Stimulated activated CD8-positive, alpha-beta memory T cell treated with anti-CD3 and anti-CD28 coated beads, Interleukin-7, amount 100 ng/mL, for 1 hour (primary cell): ENCODE measurements at places on chromosomes 2 and 18.

DNA sequence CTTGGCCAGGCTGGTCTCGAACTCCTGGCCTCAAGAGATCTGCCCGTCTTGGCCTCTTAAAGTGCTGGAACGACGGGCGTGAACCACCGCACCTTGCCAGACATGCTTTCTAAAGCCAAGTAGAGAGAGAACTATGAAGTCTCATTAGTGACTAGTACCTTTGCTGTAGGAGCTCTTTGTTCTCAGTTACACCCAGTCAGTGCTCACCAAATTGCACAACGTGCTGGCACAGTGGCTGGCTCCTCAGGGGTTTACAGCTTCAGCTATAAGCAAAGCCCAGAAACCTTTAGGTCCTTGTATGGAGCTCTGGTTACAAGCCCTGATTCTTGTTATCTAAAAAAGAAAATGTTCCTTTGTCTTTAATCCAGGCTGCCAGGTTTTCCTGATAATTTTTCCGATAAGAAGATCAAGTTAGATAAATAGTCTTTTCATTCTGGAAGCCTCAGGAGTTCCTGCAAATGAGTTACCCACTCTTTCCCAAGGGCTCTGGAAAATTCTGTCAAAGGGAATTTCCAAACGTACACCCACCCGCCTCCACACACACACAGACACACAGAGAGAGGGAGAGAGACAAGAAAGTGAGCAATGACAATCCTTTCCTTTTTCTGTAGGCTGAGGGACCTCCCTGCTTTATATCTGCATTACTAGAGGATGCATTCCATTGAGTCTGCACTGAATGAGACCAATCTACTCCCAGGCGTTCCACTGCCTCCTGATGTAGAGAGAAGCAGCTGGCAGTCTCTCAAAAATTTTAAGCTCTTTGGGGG, 100.2 kb upstream of the CSRNP3 start:
- DNase-seq: no peak

GRCh38 chr18:51192026-51192425, 5.5 kb downstream of the MEX3C start:
- DNase-seq: no peak

GRCh38 chr2:24259316-24259715, 84.5 kb downstream of the FAM228A start:
- no peak for DNase-seq

DNA sequence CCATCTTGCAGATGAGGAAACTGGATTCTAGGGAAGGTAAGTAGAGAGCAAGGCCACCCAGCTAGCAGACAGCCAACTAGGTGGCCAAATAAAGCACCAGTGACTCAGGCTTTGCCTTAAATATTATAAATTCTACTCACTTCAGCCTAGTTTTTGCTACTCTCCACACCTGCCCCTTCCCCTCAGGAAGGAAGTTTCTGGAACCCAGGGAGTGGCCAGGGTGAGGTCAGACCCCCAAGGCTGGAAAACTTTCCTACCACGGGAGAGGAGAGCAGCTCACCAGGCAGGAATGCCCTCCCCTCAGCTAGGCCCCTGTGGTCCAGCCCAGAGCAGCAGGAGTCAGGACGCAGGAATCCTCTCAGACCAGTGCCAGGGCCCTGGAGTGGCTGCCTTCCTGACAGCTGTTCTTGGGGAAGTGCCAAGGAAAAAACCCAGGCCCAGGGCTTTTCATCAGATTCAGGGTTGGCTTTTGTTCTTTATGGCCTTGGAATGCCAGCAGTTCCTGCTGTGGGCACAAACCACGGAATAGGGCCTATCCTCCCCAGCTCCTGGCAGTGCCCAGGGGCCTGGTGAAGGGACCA, 5.1 kb upstream of the PAX8 start:
- DNase-seq: no peak

GRCh38 chr2:6777626-6778025, 88.1 kb downstream of the CMPK2 start:
- DNase-seq: no peak

GRCh38 chr18:34483198-34483597, 226.9 kb upstream of the DTNA start:
- DNase-seq: no peak

DNA sequence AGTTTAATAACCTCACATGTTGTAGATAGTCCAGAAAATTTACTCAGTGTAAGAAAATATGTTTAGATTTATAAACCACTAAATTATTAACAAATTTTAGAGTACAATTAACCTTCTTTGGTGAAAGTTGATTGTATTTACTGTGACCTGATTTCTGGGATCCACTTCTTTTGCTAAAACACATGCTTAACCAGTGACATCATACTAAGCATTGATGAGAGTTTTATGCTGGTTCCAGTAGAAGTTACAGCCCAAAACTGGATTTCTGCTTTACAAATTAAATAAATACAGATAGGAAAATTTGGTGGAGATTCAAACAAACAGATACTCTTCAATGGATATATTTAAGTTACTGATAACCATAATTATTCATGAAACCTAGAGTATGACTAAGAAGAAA, 40.9 kb downstream of the RBBP8 start:
- no peak for DNase-seq

DNA sequence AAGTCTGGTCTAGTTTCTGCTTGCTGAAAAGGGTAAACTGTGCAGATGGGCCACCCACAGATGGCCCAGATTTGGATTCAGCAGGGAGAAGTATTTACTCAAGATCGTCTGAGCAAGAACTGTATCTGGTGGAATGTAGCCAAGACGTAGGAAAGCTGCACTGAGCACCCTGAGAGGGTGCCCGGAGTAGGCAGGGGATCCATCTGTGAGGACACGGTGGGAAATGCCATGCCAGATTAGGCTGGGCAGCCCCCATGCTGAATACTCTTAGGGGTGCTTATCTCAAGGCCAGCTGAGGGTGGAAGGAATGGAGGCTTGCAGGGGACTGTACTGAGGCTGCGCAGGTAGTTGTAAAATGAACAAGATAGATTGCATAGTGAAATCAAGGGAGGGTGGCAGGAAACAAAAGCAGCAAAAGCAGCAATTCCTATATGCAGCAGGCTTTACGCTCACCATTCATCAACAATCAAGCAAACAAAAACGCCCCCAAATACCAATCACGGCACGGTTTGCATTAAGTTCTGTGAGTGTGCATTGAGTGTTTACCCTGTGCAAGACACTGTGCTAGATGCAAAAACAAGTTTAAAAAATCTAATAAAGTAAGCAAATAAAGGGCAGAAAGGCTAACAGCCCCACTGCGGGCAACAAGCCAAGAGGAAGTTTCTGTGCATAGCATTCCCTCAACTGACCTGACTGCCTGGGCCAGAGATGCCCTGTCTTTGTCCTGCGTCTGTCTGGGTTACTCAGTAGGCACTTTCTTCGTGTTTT, 32.2 kb upstream of the LPIN2 start:
- no peak for DNase-seq

DNA sequence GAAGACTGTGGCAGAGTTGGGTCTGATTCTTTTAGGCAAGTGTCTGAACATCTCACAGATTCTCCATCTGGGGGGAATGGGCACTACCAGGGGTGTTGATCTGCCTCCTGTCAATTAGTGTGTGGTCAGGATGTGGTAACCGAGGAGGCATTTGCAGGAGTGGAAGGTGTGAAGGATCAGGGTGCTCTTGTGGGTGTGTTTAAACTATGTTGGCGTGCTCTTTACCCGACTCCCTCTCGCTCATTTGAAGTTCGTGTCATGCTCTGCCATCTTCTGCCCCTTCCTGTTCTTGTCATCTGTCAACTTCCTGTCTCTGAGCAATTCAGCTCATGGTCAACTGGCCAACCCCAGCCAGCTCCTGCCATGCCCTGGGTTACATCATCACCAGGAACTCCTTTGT, 107.9 kb downstream of the RTN4 start:
- peak; percentile 14 for DNase-seq

- DNase-seq: no peak
Measured at GRCh38 chr2:20574930-20575329, 76.0 kb downstream of the HS1BP3 start.

- DNase-seq: no peak
Measured at GRCh38 chr18:58953627-58954026, 89.0 kb downstream of the ZNF532 start.

DNA sequence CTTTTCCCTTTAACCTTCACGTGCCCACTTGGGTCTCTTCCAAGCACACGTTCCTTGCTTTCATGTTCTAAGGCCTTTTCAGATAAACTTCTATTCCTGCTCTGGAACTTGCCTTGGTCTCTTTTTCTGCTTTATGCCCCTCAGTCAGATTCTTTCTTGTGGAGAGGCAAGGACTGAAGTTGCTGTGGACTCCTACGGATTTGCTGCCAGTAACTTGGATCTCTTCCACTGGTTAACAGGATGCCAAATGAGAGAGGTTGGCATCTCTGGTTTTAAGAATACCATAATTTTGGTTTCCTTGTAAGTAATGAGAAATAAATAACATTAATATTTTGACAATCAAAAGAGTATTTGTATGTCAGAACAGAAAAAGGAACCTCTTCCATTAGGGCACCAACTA, 33.0 kb downstream of the COMMD1 start:
- DNase-seq: no peak

- no peak for DNase-seq
Measured at GRCh38 chr2:219126555-219126954, 34.1 kb downstream of the NHEJ1 start.

DNA sequence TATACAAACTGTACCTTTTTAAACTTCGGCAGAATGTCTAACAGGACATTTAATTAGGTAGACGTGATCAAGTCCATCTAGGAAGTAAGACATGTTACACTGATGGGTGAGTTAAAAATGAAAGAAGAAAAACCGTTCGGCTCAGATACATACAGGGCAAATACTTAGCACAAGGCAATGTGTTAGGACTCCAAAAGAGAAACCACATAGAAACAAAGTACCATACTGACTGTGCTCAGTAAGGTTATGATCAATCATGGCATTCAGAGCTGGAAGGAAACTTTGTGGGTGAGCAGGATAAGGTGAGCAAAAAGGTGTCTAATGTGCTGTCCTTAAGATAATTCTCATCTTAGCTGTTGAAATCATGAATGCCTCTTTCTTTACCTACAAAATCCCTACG, 211.9 kb downstream of the STK39 start:
- DNase-seq: no peak

GRCh38 chr2:160060297-160060696, 2.1 kb downstream of the PLA2R1 start:
- DNase-seq: no peak

DNA sequence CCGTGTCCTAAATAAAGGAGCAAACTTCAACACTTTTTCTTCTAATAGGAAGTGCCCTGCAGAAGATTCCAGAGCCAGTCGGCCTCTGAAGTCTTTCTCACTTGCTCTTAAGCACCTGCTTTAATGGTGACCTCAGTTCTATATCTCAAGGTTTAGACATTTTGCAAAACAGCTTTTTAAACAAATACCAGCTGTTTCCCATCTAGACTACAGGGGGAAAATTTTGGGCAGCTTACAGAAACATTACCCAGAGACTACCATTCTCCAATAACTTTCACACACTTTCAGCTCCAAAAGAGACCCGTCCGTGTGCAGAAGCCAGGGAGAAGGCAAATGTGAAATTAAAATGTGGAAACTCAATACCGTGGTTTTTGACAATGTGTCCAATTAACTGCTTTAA, 285.3 kb upstream of the CCDC68 start:
- DNase-seq: no peak

DNA sequence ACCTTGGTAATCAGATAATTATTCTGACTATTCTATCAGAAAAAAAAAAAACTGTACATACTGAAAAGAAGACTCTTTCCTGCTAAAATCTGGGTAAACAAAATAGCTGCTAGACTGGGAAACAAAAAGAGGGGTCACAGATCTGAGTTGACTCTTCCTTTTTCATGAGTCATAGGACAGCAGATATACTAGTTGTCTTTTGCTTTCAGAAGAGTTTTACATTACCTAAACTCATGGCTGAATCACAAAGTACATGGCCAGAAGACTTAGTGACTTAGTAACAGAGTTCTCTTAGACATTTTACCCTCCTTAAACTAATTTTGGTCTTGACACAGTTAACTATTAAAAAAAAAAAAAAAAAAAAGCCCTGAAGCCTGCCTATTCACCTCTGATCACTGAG, 834.0 kb upstream of the FSHR start:
- no peak for DNase-seq

DNA sequence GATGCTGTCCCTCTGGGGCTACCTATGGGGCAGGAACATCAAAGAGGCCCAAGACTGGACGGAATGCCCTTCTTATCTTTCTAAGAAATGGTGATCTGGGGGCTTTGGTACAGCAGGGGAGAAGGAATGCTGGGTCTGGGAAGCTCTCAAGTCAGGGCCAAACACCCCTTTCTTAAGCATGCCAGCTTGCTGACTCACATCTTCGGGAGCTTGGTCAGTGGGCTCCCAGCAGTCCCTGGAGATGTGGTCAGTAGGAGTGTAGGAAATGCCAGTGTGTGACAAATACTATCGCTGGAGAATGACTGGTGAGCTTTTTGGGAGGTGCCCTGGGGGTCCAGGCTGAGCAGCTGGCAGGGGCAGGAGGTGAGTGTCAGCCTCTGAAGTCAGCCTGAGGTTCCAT, 105.0 kb upstream of the CDC42EP3 start:
- DNase-seq: no peak

- DNase-seq: no peak
Measured at GRCh38 chr2:10048501-10049171, 5.3 kb downstream of the KLF11 start.

DNA sequence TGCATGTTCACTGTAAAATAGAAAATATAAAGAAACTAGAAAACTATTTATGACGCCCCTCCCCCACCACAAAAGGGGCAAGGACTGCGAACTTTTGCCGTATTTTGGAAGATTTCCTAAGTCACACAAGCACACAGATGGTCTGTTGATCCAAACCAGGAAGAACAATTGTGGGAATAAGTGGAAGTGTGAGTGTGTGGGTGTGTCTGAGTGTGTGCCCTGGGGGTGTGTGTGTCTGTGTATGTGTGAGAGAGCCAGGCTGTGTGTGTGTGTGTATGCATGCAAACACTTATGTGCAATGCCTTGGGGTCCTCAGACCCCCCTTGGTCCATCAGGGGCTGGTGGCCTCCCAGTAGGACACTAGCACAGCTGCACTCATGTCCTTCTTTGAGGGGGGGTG, 43.1 kb downstream of the HPCAL1 start:
- no peak for DNase-seq

- DNase-seq: no peak
Measured at GRCh38 chr2:132797556-132797955, 127.6 kb upstream of the LYPD1 start.

- DNase-seq: no peak
Measured at GRCh38 chr2:152443771-152444170, 108.8 kb downstream of the FMNL2 start.
